ENCODE measurements at places on chromosomes 1 and 21.

- no peak for DNase-seq
These were observed 5.1 kb downstream of the SLC45A3 start for GRCh38 chr1:205675247-205675646.

DNA sequence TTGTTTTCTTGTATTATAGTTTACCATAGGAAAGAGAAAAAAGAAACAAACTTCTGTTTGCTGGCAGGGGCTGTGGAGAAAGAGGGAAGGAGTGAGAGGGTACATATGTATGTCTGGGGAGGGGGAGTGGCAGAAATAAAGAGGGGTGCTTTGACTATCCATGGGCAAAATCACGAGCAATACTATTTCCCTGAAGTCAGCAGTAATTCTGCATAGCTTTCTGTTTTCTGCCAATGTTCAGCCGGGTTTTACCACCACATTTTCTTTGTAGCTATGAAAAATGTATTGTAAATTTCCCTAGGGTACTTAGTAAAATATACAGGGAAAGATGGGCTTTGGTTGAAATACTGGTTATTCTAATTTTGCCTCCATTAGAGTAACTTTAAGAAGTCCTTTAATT lies 45.2 kb upstream of the PGD start:
- DNase-seq, result no peak

DNA sequence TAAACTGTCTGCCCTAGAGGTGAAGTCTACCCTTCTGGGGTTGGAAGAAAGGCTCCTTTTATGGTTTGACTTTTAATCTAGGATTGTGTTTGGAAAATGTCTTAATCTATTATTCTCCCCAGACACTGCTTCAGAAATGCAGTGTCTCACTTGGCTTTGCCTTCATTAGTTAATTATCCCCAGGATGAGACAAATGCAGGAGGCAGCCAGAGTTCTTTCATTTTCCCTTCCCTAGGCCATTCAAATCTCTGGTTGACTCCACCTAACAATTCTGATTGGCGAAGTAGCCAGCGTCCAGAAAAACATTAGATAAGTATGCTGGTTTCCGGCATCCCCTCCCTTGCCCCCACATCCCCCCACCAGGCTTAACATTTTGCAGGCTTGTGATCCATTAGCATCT lies 325.8 kb upstream of the PBX1 start:
- DNase-seq, result no peak

- peak; percentile 22 for DNase-seq
These were observed 187.9 kb downstream of the VAV3 start for GRCh38 chr1:107776900-107777663.

DNA sequence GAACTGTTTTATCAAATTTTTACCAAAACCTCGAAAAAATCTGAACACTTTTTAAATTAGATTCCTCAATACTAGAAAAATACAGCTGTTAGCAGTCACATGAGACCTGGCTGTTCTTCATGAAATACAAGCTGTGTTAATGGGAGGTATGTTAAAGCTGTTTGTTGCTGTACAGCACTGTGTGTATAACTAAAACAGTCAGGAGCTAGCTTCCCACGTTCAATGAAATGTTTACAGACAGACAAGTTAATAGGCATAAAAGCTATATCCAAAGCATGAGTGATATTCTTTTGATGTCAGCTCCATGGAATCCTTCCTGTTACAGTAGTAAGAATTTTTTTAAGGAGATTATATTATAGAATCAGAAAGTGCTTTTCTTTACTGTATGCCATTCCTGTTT lies 223.2 kb upstream of the FOXD3 start:
- DNase-seq, result no peak

DNA sequence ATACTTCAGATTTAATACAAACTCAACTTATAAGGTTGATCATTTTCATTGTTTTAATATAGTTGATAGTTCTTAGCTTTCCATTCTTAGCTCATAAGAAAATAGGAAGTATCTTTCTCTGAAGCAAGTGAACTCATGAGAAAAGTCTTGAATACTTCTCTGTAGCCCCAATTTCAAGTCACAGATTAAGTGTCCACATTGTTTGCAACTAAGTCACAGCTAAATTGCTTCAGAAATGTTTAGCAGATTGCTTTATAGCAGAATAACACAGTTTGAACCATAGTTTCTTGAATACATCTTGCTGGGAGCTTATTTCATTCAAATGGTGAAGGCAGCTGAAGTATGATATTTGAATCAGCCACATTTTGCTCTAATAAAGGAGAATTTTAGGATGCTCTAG lies 10.6 kb upstream of the PKN2 start:
- DNase-seq, result no peak

- DNase-seq, result no peak
These were observed 54.6 kb upstream of the NCAM2 start for GRCh38 chr21:20943561-20943997.

GRCh38 chr1:25738499-25738898 lies 61.5 kb upstream of the SELENON start:
- DNase-seq, result no peak

DNA sequence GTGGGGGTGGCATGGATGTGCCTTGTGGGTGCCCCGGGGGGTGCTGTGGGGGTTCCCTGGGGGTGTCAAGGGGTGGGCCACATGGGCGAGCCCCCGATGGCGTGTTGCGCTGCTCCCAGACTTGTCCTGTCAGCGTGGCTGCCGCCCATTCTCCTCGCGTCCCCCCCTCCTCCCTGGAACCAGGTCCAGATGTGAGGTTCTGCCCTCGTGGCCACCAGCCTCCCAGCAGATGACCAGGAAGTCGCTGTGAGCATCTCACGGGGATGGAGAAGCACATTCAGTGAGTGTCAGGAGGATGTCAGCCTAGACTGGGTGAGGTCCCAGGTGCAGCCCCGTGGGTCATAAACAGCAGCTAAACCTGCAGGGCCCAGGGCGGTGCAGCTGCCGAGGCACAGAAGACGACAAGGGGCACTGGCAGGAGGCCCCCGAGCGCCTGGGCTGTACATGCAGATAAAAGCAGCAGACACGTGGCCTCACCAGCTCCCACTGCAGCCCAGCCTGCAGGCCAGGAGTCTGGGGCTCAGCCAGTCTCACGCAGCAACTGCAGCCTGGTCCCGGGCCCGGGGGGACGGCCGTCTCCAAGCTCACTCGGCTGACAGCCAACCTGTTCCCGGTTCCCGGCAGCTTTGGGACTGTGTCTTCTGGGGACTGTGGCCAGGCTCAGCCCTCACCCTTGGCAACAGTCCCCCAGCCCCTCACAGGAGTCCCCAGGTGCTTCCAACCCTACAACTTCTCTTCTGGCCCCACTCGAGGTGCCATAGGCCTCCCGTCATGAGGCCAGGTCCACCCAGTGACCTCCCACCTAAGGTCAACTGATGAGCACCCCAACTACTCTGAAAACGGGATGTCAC lies 17.5 kb upstream of the COL6A2 start:
- DNase-seq, result no peak

DNA sequence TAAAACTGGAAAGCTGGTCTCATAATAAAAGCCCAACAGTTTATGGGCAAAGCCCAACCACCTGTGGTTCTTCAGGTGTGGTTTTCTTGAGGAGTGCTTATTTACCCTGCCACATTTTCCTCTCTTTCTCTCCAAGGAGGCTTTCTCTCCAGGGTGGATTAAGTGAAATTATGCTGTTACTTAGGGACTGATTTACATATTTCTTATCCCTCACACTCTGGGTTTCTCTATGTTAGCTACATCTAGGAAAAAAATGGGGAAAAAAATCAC lies 4.8 kb downstream of the TBX19 start:
- DNase-seq, result no peak

- no peak for DNase-seq
These were observed 16.2 kb downstream of the MAP7D1 start for GRCh38 chr1:36172017-36172747.

DNA sequence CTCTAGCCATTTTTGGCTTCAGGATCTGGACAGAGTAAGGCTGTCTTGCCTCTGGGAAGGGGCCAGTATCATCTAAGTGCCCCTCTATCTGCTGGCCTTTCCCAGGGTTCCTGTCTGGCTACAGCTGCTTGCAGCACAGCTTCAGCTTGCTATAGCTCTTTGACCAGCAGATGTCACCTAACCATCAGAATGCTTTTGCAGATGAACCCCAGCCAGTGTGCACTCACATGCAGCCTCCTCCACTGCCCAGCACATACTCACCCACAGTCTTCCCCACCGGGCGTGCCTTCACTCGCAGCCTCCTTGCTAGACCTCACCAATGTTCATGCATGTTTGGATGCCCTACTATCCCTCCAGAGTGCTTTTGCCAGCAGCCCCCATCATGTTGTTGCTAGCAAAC lies 769.0 kb downstream of the BRINP3 start:
- DNase-seq, result no peak

DNA sequence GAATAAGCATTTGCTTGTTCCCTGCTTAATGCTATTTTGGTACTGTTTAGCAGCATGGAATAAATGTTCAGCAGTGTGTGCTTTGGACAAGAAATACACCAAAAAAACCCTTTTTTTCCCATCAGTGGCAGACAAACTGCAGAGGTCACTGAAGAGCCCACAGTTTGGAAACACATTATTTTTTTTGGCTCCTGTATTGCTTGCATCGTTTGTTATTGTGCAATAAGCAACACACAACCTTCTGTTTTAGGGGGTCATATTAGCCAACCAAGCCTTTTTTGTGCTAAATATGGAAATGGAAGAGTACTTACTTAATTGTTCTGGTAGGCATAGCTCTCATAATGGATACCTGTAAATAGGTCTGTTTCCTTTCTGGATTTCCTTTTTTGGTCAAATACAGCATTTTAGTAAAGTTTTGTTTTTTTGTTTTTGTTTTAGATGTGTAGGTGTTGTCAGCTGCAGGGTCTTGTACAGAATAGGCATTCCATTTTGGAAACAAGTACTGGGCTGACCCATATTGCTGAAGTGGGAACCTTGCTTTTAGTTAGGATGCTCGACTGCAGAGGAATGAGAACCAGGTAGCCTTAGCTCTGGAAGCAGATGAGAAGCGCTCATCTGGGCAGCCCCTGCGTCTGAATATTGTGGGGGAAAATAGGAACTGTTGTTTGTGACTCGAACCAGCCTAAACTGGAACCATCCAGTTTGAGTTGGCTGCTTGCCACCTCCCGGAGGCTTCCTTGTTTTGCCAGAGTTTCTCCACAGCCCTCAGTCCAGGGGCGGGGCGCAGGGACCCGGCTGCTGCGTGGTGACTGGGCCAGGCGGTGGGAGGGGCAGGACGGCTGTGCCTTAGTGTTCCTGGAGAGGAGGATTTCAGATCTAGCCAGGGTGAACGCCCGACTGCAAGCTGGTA lies 38.4 kb downstream of the SPEN start:
- peak; percentile 40 for DNase-seq

DNA sequence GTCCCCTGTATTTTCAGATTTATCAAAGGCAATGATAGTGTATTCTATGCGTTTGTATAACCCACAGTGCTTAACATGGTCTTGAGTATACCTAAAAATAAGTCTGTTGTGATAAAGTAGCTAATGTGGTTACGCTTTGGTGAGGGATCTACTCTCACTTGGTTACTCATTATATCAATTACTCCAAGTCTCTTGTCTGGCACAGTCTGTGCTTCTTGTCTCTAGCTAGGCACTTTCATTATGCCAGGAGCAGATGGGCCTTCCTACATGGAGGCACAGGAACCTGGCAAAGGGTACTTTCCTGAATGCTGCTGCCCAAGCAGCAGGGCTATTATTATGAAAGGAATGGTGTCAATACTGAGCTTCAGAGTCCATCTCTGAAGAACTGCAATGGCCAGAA lies 4.2 kb upstream of the PTPN22 start:
- DNase-seq, result no peak

- DNase-seq, result no peak
These were observed 1157.6 kb upstream of the ADGRL4 start for GRCh38 chr1:80164150-80164549.

DNA sequence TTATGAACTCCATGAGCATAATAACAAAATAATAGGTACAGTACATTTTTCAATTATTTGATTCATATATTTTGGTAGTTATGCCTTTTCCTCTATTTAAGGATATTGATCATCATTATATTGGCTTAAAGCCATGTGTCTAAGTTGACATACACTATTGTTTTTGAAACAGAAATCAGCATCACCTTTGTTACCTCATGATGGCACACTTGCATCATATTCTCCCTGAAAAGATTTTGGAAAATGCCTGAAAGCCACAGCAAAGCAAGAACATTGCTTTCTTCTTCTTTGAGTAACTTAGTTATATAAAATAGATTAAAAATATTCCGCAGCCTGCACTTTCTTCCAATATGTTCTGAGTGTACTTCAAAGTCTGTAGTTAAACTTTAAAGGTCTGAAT lies 33.3 kb downstream of the TMPRSS15 start:
- no peak for DNase-seq

- DNase-seq, result no peak
These were observed 144.1 kb upstream of the TNR start for GRCh38 chr1:175887521-175887920.

DNA sequence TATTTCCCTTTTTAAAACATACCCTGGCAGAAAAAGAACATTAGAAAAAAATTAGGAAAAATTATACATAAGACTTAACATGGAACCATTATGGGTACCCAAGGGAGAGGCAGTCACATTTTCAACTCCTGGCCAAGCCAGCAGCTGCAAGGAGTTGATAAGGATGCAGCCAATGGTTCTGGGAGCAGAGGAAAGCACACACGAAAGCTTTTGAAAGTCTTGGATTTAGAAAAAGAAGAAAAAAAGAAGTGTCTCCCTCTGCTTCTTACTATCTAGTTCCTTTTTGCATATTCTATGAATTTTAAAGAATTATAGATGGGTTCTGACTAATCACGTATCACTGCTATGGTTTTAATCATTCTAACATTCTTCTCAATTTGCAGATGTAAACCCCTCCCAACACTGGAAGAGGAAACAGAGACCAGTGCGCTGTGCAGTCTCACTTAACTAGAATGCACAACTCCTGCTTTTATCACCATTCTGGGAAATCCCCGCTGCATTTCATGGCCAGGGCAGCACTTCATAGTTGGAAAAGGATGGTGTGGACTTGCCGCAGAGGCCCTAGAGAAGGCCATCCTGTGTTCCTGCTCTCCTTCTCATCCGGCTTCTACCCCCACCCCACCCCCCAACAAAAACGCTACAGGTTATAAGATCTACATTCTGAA lies 2.7 kb upstream of the CD58 start:
- no peak for DNase-seq

DNA sequence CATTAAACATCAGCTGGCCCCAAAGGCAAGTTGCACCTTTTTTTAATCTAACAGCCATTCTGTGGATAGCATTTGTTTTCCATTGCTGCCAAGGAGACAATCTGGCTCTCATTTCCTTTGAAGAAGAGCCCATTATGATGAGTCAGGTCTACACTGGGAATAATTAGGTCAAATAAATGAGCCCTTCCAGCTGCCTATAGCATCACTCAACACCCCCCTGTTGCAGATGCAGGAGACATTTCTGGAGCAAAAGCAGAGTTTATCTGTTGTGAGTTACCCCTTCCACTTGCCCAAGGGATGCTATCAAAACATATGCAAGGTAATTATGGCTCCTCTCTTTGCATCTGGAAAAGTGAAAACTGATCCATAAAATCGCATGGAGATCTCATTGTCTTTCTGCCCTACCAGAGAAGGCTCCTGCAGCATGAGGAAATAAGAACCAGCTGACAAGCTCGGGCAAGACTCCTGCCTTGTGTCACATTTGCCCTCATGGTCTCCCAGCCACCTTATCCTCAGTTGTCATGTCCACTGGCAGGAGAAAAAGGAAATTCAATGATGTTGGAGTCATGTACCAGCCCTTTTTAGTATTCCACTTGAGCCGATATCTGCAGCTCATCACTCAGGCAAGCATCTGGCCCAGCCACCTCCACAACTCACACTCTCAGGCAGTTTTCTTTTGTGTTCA lies 135.9 kb downstream of the SLC30A10 start:
- no peak for DNase-seq

- DNase-seq, result no peak
These were observed 37.4 kb downstream of the PTP4A2 start for GRCh38 chr1:31900790-31901189.

- DNase-seq, result no peak
These were observed 2.1 kb downstream of the RCOR3 start for GRCh38 chr1:211261229-211261628.

Data from NCI-H1417 treated with DMSO at 0.1 percent for 48 hours (cell line).